Activated naive CD8-positive, alpha-beta T cell treated with anti-CD3 and anti-CD28 coated beads, Interleukin-2, amount 10 ng/mL, durations not matched to agents 7 days and 5 days (primary cell): ENCODE measurements at places on chromosomes 1 and 21. TPM values are rescaled to one million over a fixed set of nuclear protein-coding genes. Genes with fewer than 3 reads are reported as not detected.
A peak's percentile ranks its signal among the peaks of the same experiment; 100 is the strongest.

- peak; percentile 26 for DNase-seq
- H3K4me3 ChIP-seq = no peak overlapping the region
- peaks cover 1% of the 10 kb centered on the region for H3K27me3 ChIP-seq
- H3K27ac ChIP-seq = no peak overlapping the region
These were observed 11.1 kb downstream of the RNU1-2 start for GRCh38 chr1:16906873-16907272.

GRCh38 chr1:161393151-161393550 is 25.5 kb upstream of the CFAP126 start:
- H3K36me3 ChIP-seq = peaks cover 1% of the 10 kb centered on the region
- DNase-seq = no peak
- H3K4me1 ChIP-seq = peaks cover 25% of the 10 kb centered on the region

GRCh38 chr1:81876901-81877733 is 76.4 kb downstream of the ADGRL2 start:
- no peak overlapping the region for H3K4me3 ChIP-seq
- no peak for DNase-seq
- no peaks in the 10 kb centered on the region for H3K4me1 ChIP-seq
- H3K27ac ChIP-seq = no peak overlapping the region
- H3K27me3 ChIP-seq = peaks cover 3% of the 10 kb centered on the region
- H3K36me3 ChIP-seq = no peaks in the 10 kb centered on the region

GRCh38 chr1:186540521-186540920 is 79.6 kb upstream of the PDC start:
- H3K27ac ChIP-seq = no peak overlapping the region
- no peaks in the 10 kb centered on the region for H3K36me3 ChIP-seq

GRCh38 chr21:32475162-32475812 is 62.8 kb downstream of the EVA1C start:
- no peak overlapping the region for H3K27ac ChIP-seq
- H3K36me3 ChIP-seq = peaks cover 1% of the 10 kb centered on the region
- no peak overlapping the region for H3K4me3 ChIP-seq
- H3K4me1 ChIP-seq = peaks cover 8% of the 10 kb centered on the region
- H3K27me3 ChIP-seq = no peaks in the 10 kb centered on the region

GRCh38 chr1:201457508-201457960 is 11.5 kb downstream of the PHLDA3 start:
- no peaks in the 10 kb centered on the region for H3K36me3 ChIP-seq
- H3K4me3 ChIP-seq = no peak overlapping the region
- H3K27me3 ChIP-seq = peaks cover 24% of the 10 kb centered on the region
- peaks cover 13% of the 10 kb centered on the region for H3K4me1 ChIP-seq
- DNase-seq = no peak

DNA sequence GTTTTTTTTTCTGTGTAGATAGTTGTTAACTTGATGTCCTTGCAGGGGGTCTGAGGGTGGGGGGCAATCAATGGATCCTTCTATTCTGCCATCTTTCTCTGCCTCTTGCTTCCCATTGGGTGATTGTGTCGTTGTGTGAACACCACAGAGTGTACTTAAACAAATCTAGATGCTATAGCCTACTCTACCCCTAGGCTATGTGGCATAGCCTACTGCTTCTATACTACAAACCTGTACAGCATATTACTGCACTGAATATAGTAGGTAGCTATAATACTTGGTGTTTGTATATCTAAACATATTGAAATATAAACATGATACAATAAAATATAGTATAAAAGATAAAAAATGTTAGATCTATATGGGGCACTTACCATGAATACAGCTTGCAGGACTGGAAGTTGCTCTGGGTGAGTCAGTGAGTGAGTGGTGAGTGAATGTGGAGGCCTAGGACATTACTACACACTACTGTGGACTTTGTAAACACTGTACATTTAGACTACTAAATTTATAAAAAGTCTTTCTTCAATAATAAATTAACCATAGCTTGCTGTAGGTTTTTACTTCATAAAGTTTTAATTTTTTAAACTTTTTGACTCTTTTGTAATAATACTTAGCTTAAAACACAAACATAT is 105.4 kb downstream of the CENPF start:
- H3K36me3 ChIP-seq = no peaks in the 10 kb centered on the region
- no peak overlapping the region for H3K27ac ChIP-seq
- H3K4me1 ChIP-seq = no peaks in the 10 kb centered on the region
- H3K4me3 ChIP-seq = no peak overlapping the region

GRCh38 chr1:25774921-25775771 is 24.8 kb upstream of the SELENON start:
- H3K27ac ChIP-seq = peak overlapping the region; percentile 76
- H3K27me3 ChIP-seq = peaks cover 13% of the 10 kb centered on the region
- peak overlapping the region; percentile 74 for H3K4me3 ChIP-seq
- DNase-seq = peak; percentile 71
- H3K36me3 ChIP-seq = peaks cover 29% of the 10 kb centered on the region

GRCh38 chr1:168970926-168971659 is 135.4 kb upstream of the ATP1B1 start:
- H3K4me1 ChIP-seq = peaks cover 2% of the 10 kb centered on the region
- no peak overlapping the region for H3K4me3 ChIP-seq
- no peak for DNase-seq
- no peak overlapping the region for H3K27ac ChIP-seq
- no peaks in the 10 kb centered on the region for H3K27me3 ChIP-seq
- H3K36me3 ChIP-seq = no peaks in the 10 kb centered on the region

- H3K4me3 ChIP-seq = no peak overlapping the region
- no peaks in the 10 kb centered on the region for H3K4me1 ChIP-seq
- no peaks in the 10 kb centered on the region for H3K27me3 ChIP-seq
- no peaks in the 10 kb centered on the region for H3K36me3 ChIP-seq
These were observed 696.0 kb upstream of the CHRM3 start for GRCh38 chr1:238690415-238690814.

GRCh38 chr21:29149808-29150425 is 19.5 kb downstream of the MAP3K7CL start:
- peaks cover 19% of the 10 kb centered on the region for H3K4me1 ChIP-seq
- peaks cover 2% of the 10 kb centered on the region for H3K36me3 ChIP-seq
- no peak for DNase-seq
- H3K27me3 ChIP-seq = peaks cover 4% of the 10 kb centered on the region

SLC6A9 gene
- total RNA-seq = 1.9 TPM

FAM72C gene
- 8.0 TPM for total RNA-seq

ST6GALNAC5 gene
- not detected for total RNA-seq

CA6 gene
- 41.8 TPM for total RNA-seq

RXRG gene
- not detected for total RNA-seq

PIGR gene
- not detected for total RNA-seq
